ENCODE measurements at places on chromosomes 6 and 20. TPM values are rescaled to one million over a fixed set of nuclear protein-coding genes. Genes with fewer than 3 reads are reported as not detected.

DNA sequence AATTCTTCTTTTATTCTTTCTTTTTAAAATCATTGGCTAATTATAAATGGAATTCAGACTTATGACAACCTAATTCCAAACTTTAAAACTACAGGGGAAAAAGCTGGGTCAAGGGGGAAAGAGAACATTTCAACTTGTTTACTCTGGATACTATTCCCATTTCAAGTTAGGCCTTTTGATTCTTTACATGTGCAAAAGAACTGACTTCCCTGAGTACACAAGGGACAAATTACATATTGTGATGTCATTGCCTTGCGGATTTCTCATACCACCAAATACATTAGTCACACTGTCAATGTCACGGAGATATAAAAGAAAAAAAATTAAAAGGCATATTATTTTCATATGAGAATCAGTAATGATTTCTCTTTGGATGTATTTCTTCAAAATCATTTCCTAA lies 96.5 kb upstream of the TBX18 start:
- H3K36me3 ChIP-seq = no peaks in the 10 kb centered on the region
- no peak overlapping the region for H3K4me3 ChIP-seq
- H3K4me1 ChIP-seq = no peaks in the 10 kb centered on the region
- no peaks in the 10 kb centered on the region for H3K27me3 ChIP-seq
- DNase-seq = no peak

DNA sequence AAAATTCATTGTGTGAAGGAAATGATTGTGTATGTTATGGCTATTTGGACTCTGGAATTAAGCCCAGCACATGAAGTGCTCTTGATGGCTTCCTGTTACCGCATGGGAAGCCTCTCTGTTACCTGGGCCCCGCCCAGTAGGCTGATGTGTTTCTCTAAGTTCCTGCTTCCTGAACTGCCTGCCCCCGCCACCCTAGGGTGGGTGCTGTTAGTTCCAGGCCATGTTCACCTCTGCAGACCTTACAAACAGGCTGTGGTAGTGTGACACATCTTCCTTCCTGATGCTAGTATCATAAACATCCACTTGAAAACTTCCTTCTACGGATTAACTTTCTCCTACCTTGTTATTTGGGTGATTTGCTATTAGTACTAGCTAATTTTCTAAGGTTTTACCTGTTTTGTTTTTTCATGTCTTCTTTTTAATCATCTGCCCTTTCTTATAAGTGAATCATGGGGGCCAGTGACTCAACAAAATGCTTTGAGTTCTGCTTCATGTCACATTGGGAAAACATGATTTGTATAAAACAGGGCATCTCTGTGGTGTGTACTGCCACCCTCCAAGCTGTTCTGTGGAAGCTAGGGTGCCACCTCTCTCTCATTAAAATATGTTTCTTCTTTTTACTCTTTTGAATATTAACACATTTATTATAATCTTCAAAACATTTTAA lies 40.6 kb downstream of the SH3BGRL2 start:
- no peaks in the 10 kb centered on the region for H3K36me3 ChIP-seq
- no peaks in the 10 kb centered on the region for H3K27me3 ChIP-seq
- no peak overlapping the region for H3K4me3 ChIP-seq
- DNase-seq = no peak

DNA sequence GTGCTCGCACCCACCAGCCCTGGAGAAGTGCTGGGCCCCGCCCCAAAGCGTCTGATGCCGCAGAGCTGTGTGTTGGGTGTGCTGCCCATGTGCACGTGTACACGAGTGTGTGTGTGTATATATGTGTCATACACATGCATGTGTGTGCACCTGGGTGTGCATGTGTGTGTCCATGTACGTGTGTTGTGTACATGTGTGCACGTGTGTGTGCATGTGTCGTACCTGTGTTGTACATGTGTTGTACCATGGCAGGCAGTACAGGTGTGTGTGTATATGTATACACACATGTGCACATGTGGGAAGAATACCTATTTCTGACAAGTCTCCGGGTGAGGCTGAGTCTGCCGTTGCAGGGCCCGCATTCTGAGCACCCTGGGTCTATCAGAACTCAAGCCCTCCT lies 6.2 kb upstream of the MRGBP start:
- H3K4me1 ChIP-seq = peaks cover 15% of the 10 kb centered on the region
- H3K4me3 ChIP-seq = no peak overlapping the region
- H3K27me3 ChIP-seq = no peaks in the 10 kb centered on the region
- no peaks in the 10 kb centered on the region for H3K36me3 ChIP-seq
- DNase-seq = no peak
- H3K27ac ChIP-seq = no peak overlapping the region

GRCh38 chr6:6283746-6284145 lies 36.7 kb downstream of the F13A1 start:
- no peaks in the 10 kb centered on the region for H3K36me3 ChIP-seq
- H3K27me3 ChIP-seq = no peaks in the 10 kb centered on the region
- no peaks in the 10 kb centered on the region for H3K4me1 ChIP-seq
- H3K4me3 ChIP-seq = no peak overlapping the region

GRCh38 chr6:151379933-151380847 lies 11.2 kb downstream of the ZBTB2 start:
- H3K36me3 ChIP-seq = no peaks in the 10 kb centered on the region
- no peak for DNase-seq
- no peak overlapping the region for H3K4me3 ChIP-seq
- no peaks in the 10 kb centered on the region for H3K27me3 ChIP-seq
- H3K27ac ChIP-seq = no peak overlapping the region

GRCh38 chr6:6784514-6785162 lies 196.1 kb downstream of the LY86 start:
- no peaks in the 10 kb centered on the region for H3K36me3 ChIP-seq
- DNase-seq = no peak
- H3K4me3 ChIP-seq = no peak overlapping the region
- H3K27ac ChIP-seq = no peak overlapping the region

DNA sequence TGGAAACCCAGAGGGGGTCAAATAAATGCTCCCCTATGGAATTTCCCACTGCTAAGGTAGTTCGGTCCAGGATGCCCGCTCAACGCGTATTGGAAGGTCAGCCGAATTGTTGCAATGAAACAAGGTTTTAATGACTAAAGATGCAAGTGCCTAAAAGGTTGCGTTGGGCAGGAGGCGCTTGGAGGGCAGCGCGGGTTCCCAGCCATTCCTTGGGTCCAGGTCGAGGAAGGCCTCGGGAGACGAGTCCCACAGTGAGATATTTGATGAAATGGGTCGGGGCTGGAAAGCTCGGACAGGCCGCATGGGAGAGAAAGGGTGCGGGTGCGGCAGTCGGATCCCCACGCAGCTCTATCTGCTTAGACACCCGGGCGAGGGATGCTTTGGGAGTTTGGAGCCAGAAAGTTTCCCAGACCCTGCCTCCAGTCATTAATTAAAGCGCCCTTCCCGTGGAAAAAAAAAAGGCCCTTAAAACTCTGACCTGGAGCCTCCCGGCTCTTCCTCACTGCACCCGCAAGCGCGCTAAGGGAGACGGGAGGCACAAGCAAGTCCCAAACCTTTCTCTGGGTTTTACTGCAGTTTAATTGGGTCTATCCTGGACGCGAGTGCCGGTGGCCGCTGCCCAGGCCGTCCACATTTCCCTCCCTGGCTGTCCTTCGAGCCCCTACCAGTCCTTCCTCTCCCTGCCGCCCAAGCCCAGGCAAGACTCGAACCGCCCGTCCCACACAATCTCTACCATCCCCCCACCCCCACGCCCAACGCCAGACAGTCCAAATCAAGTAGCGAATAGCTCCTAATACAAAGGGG lies 24.2 kb downstream of the TFAP2A start:
- no peaks in the 10 kb centered on the region for H3K36me3 ChIP-seq
- H3K27ac ChIP-seq = no peak overlapping the region
- DNase-seq = no peak
- H3K4me3 ChIP-seq = no peak overlapping the region
- no peaks in the 10 kb centered on the region for H3K4me1 ChIP-seq

DNA sequence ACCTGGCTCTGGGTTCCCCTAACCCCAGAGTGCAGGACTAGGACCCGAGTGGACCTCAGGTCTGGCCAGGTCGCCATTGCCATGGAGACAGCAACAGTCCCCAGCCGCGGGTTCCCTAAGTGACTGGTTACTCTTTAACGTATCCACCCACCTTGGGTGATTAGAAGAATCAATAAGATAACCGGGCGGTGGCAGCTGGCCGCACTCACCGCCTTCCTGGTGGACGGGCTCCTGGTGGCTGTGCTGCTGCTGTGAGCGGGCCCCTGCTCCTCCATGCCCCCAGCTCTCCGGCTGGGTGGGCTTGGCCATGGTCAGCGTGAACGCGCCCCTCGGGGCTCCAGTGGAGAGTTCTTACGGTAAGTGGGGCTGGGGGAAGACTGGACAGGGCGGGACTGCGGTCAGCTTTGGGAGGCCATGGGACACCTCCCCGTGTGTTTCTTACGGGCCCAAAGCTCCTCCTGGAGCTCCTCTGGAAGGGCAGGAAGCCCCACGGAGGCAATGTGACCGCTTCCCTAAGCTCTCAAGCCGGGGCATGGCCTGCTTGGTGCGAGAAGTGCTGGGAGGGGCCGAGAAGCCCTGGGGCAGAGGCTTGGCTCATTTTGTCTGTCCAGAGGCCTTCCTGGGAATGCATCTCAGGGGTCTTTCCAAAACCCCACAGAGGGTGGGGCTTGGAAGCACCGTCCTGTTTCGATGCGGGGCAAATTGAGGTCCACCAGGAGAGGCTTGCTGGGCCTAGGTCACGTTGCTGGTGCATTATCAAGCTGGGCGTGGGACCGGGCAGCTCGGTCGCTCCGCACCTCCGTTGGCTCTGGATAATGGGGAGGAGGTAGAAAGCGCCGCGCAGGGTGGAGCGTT lies at the start of gene HNF4A:
Gene HNF4A, plus strand, starts transcription at position 202 of the 855 bp plus-strand sequence. Its CDS starts 106 bp downstream, at position 308.
- H3K4me3 ChIP-seq = no peak within 1 kb of the TSS
- H3K36me3 ChIP-seq = no peaks in the 10 kb centered on the region
- DNase-seq = no peak
- H3K27me3 ChIP-seq = no peaks in the 10 kb centered on the region
- H3K4me1 ChIP-seq = no peaks in the 10 kb centered on the region

GRCh38 chr20:59019217-59019616 lies at the start of gene TUBB1:
Gene TUBB1 (plus strand): TSS chr20:59019429. CDS start chr20:59019523, 94 bp downstream.
- H3K36me3 ChIP-seq = peaks cover 16% of the 10 kb centered on the region
- no peak within 1 kb of the TSS for H3K27ac ChIP-seq
- no peaks in the 10 kb centered on the region for H3K4me1 ChIP-seq
- no peak within 1 kb of the TSS for H3K4me3 ChIP-seq
- peak; percentile 64 for DNase-seq

DNA sequence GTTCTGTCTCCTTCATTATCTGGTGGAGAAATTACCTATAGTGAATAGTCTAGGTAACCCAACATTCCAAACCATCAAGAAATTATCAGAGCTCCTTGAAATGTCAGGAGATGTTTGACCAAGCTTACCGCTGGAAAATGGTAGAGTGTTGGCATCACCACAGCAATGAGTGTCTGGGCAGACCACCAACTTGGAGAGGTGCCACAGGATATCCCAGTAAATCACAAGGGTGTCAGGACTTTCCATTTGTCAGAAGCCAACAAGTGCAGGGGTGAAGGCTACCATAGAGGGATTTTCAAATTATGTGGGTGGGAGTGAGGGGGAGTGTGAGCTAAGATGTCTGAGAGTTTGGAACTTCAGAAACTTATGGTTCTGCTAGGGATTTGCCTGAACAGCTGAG lies 73.2 kb downstream of the VGLL2 start:
- no peaks in the 10 kb centered on the region for H3K27me3 ChIP-seq
- no peak overlapping the region for H3K4me3 ChIP-seq
- no peaks in the 10 kb centered on the region for H3K36me3 ChIP-seq

The MTFR2 gene
- 1.2 TPM for total RNA-seq

- H3K4me3 ChIP-seq = no peak overlapping the region
- H3K27ac ChIP-seq = no peak overlapping the region
- H3K36me3 ChIP-seq = no peaks in the 10 kb centered on the region
- no peaks in the 10 kb centered on the region for H3K4me1 ChIP-seq
- DNase-seq = no peak
- H3K27me3 ChIP-seq = no peaks in the 10 kb centered on the region
Observed at GRCh38 chr6:114998492-114998891, 655.7 kb upstream of the HS3ST5 start.

- no peak overlapping the region for H3K4me3 ChIP-seq
Observed at GRCh38 chr20:48760403-48760983, 67.3 kb downstream of the PREX1 start.

- peaks cover 16% of the 10 kb centered on the region for H3K4me1 ChIP-seq
- H3K27me3 ChIP-seq = no peaks in the 10 kb centered on the region
- no peak overlapping the region for H3K4me3 ChIP-seq
- DNase-seq = no peak
Observed at GRCh38 chr20:19956976-19957375, 60.2 kb upstream of the NAA20 start.

DNA sequence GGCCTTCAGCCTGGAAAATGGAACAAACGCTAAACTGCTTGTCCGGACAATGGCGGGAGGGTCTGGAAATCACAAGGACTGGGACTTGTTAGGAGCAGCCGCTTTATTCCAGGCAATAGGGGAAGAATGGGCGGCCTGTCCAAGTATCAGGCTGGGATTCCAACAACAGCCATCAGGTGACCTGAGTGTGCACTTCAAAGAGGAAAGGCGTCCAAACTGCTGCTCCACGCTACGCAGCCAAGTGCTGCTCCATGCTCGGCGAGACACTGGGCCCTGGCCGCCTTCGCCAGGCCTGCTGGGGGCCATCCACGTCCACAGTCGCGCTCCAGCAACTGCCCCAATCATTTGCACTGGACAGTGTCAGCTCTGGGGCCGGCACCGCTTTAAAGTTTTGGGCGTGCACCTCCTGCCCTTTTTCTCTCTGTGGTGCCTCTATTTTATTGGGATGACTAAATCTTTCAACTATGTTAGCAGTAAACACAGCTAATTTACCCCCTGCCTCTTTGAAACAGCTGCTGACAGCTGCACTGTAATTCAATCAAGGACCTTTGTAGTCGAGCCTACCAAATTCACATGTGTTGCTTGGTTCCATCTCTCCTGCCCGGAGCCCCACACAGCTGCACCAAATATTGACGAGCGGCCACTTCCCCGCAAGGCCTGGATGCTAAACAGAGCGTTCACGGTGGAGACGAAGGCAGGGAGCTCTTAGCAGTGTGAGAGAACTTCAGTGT lies 98.3 kb downstream of the BMP7 start:
- peak overlapping the region; percentile 61 for H3K27ac ChIP-seq
- no peaks in the 10 kb centered on the region for H3K36me3 ChIP-seq
- no peak overlapping the region for H3K4me3 ChIP-seq
- peaks cover 20% of the 10 kb centered on the region for H3K4me1 ChIP-seq
- DNase-seq = no peak
- no peaks in the 10 kb centered on the region for H3K27me3 ChIP-seq

DNA sequence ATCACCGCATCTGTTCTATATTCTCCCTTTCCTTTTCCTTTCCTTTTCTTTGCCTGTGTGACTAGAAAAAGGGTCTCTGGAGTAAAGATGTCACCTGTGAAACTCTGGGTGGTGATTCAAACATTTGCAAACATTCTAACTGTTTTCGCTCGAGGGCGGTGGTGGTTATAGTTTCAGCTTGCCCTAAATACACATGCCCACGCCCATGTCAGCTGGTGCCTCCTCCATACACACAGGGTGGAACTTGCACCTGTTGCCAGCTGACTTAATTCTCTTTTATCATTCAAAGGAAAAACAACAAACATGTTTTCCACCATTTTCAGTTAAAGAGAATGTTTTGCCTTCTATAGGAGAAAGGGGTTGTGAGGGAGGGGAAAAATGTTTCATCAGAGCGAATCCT lies 381.9 kb upstream of the ARID1B start:
- H3K4me1 ChIP-seq = no peaks in the 10 kb centered on the region
- no peaks in the 10 kb centered on the region for H3K36me3 ChIP-seq
- H3K27me3 ChIP-seq = no peaks in the 10 kb centered on the region
- H3K4me3 ChIP-seq = no peak overlapping the region
- no peak overlapping the region for H3K27ac ChIP-seq
- DNase-seq = no peak

- H3K27ac ChIP-seq = peak overlapping the region; percentile 42
- H3K36me3 ChIP-seq = no peaks in the 10 kb centered on the region
- H3K27me3 ChIP-seq = no peaks in the 10 kb centered on the region
- DNase-seq = no peak
- H3K4me1 ChIP-seq = peaks cover 17% of the 10 kb centered on the region
- H3K4me3 ChIP-seq = no peak overlapping the region
Observed at GRCh38 chr20:17912916-17913315, 55.7 kb downstream of the SNX5 start.

All from vagina (tissue), 2 donors.